M059J (cell line): ENCODE measurements at places on chromosomes 11 and 22. TPM values are rescaled to one million over a fixed set of nuclear protein-coding genes. Genes with fewer than 3 reads are reported as not detected.

GRCh38 chr11:17238377-17238776, 30.6 kb upstream of the PIK3C2A start:
- no peak for DNase-seq

Gene OR52I2
- not detected in 2 replicates for total RNA-seq

GRCh38 chr22:47419239-47419638, 656.8 kb downstream of the TBC1D22A start:
- no peak for DNase-seq

DNA sequence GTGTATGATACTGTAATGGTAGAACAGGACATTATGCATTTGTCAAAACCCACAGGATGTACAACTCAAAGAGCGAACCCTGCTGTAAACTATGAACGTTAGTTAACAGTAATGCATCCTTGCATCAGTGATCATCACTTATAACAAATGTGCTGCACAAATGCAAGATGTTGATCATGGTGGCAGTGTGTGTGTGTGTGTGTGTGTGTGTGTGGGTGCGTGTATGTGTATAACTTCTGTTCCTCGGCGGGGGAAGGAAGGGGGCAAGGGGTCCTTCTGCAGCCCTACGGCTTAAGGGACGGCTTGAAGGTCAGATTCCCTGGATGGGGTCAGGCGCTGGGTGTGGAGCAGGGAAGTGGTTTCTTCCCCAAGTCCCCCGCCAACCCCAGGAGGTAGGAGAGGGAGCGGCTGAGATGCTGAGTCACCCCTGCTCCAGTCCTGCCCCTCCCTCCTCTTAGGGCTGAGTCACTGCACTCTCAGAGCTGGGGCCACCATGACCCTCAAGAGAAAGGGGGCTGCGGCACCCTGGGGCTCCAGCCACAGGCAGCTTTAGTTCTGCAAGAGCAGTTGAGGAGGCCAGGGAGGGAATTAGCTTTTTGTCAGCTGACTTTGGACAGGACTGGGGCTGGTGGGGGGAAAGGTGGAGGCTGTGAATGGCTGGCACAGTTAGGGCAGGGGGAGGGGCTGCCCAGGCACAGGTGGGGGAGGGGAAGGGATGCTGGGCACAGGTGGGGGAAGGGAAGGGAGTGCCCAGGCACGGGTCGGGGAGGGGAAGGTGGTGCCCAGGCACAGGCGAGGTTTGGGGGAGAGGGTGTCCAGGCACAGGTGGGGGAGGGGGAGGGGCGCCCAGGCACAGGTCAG, 8.8 kb upstream of the CTSD start:
- DNase-seq = peak; percentile 97

- peak; percentile 20 for DNase-seq
Measured at GRCh38 chr22:38704654-38705234, 1.0 kb upstream of the GTPBP1 start.

DNA sequence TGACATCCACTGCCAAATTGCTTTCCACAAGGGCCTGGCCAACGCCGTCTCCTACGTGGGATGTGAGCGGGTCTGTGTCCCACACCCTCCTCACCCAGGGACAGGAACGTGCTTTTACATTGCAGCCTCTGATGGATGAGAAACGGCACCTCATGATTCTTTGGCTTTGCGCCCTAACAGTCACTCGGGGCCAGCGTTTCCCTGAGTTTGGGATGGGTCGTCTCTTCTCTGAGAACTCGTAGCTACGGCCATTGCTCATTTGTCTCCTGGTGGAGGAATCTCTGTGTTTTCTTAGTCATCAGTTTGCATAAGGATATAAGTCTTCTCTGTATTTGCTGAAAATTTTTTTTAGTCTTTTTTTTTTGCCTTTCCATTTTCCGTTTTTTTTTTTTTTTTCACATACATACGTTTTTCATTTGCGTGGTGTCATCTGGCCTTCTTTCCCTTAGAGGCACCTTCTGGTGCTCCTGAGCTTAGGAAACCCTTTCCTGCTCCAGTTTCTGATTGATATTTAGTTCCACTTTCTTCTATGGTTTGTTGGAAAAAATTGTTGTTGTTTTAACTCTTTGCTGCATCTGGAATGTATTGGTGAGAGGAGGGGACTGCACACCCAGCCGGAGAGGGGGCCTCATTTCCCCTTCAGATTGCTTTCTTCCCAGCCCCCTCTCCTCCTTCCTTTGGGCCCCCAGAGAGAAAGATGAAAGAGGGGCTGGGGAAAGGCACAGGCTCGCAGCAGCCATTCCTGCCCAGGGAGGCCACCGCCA, 12.0 kb downstream of the TNNT3 start:
- DNase-seq = no peak

DNA sequence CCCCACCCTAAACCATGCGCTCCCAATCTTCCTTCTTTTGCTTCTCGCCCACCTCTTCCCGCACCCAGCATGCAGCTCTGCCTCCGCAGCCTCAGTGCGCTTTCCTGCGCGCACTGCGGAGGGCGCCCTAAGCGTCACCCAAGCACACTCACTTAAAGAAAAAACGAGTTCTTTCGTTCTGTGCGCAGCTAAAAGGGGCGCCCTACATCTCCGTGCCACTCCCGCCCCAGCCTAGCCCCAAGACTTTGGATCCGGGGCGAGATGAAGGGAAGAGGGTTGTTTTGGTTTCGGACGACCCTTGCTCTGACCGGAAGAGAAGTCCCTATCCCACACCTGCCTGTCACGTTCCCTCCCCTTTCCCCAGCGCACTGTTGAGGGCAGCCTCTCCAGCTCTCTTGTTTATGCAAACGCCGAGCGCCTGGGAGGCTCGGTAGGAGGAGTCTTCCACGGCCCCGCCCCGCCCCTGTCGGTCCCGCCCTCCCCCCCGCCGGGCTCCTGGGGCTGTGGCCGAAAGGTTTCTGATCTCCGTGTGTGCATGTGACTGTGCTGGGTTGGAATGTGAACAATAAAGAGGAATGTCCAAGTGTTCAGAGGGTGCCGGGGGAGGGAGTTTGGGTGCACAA, 5.3 kb downstream of the VSIG2 start:
- DNase-seq = peak; percentile 87

DNA sequence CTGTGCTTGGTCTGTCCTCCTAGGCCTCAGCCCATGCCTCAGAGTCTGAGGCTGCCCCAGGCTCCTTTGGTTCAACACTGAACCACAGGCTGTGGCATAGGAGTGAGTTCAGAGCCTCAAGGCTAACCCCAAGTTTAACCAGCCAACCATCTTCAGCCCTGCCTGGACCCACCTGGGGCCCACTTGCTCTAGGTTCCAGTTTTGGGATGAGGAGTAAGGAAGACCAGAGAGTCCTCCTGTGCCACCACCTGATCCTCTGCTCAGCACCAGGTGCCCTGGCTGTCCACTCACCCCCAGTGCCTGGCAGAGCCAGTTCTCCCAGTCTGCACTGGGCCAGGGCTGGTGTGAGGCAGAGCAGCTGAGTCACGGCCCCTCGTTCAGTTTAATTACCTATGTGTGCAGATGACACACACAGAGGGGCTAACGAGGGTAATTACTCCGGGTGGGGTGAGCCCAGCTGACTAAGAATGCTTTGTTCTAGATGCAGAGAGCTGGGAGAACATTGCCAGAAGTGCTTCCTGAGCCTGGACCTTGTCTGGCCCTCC, 12.0 kb upstream of the TMPRSS13 start:
- DNase-seq = peak; percentile 36

Gene C11orf42
- not detected in 2 replicates for total RNA-seq

DNA sequence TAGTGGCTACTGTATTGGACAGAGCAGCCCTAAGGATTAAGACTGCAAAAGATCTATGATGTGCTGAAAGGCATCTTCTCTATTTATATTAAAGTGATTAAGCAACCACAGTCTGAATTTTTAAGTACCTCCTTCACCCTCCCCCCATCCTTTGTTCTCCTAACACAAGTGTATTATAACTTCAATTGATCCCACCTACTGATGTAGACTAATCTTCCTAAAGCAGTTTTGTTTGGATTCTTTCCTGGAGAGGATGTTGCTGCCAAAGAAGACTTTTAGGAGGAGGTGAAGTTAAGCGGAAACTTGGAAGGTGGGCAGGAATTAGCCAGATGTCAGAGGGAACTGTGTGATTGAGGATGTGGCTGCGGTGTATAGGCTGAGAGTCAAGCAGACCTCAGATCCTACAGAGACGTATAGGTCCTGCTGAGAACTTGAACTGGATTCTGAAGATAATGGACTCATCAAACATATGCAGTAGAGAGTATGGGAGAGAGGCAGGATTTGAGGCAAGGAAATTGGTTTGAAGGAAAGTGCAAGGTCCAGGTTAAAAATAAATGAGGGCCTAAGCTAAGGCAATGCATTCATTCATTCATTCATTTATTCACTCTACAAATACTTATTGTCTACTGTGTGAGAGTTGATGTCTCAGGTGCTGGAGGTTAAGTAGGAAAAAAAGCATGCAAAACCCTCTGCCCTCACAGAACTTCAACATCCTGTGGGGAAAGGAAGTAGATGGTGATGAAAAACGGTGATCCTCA, 5.2 kb upstream of the RASSF10 start:
- DNase-seq = peak; percentile 24

- peak; percentile 54 for DNase-seq
Measured at GRCh38 chr11:10674440-10674855, 19.1 kb downstream of the IRAG1 start.

DNA sequence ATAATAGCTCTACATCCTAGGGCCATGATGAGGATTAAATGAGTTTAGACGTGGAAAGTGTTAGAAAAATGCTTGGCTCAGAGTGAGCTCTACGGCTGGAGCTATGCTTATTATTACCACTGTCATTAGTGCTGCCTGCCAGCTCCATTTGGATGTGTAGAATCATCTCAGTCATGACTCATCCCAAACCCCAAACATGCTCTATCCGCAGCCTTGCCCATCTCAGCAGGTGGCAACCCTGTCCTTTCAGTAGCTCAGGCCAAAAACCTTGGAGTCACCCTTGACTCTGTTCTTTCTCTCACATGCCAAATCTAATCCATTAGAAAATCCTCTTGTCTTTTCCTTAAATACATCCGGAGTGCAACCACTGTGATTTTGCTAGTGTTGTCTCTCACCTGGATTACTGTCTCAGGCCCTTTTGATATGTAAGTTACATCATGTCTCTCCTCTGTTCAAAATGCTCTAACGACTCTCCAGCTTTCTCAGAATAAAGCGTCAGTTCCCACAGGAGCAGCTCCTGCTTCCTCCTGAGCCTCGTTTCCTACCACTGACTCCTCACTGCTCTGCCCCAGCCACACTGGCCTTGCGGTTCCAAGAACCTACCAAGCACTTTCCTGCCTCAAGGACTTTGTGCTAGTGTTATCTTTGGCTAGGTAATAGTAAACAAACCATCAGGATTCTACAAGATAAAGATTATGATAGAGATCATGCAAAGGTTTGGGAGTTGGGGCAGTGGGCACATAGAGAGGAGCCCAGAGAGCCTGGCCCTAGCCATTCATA, 10.5 kb upstream of the CHRM1 start:
- peak; percentile 60 for DNase-seq

GRCh38 chr11:6629573-6629891, 10.3 kb upstream of the TPP1 start:
- DNase-seq = no peak

DNA sequence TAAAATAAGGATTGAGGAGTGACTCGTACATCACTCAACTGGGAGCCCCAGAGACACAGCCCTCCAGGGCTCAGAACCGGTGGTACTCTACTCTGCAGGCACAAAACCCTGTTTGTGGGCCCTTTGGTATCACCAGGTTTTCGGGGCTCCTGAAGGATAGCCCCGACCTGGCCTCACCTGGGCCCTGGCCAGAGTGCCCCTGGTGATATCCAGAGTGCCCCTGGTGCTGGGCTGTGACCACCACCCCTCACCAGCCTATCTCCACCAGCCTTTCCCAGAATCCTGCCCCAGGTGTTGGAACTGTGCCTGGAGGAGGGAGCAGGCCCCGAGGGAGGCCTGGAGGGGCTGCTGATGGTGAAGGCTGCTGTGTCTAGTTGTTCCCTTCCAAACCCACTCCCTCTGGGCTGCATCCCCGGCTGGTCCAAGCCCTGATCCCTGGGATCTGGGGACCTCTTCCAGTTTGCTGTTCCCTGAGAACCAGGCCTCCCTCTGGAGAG, 2.2 kb upstream of the GGT5 start:
- no peak for DNase-seq

- no peak for DNase-seq
Measured at GRCh38 chr11:11635443-11635842, 13.6 kb upstream of the GALNT18 start.

- no peak for DNase-seq
Measured at GRCh38 chr11:126438272-126438671, 82.8 kb downstream of the ST3GAL4 start.

DNA sequence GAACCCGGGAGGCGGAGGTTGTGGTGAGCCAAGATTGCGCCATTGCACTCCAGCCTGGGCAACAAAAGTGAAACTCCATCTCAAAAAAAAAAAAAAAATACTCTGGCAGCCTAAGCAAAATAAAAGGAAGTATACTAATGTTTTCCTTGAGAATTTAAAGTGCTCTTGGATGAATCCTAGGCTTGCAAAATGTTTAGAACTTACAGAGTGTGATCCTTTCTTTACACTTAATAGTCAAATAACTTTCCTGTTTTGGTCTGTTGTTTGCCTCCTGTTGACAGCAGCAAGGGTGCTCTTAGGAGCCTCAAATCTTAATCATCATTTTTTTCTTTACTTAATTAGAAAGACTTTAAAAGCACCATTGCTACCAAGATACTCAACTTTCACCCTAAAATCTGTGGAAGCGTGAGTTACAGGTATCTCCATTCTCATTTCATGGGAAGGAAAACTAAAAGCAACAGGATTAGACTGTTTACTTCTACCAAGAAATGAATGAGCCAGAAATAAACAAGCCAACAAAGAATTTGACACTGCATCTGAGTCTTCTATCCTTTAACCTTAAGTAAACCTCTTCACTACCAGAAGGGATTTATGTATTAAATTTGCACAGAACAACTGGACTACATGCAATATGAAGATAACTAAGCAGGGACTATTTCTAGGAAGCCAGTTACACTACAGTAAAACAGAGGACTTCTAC, 38.7 kb upstream of the CRTAM start:
- DNase-seq = no peak

- DNase-seq = peak; percentile 73
Measured at GRCh38 chr11:68436985-68437926, 23.3 kb upstream of the PPP6R3 start.

GRCh38 chr11:129210831-129211181, 18.7 kb upstream of the ARHGAP32 start:
- DNase-seq = no peak

DNA sequence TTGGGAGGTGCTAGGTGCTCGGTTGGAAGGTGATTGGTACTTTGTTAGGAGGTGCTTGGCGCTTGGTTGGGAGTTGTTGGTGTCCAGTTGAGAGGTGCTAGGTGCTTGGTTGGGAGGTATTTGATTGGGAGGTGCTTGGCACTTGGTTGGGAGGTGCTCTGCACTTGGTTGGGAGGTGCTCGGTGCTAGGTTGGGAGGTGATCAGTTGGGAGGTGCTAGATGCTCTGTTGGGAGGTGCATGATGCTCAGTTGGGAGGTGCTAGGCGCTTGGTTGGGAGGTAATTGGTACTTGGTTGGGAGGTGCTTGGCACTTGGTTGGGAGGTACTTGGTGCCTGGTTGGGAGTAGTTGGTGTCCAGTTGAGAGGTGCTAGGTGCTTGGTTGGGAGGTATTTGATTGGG, 40.2 kb downstream of the LRP5 start:
- DNase-seq = no peak

Gene OR56B1
- not detected in 2 replicates for total RNA-seq
